ENCODE measurements at places on chromosomes 1 and 21. TPM values are rescaled to one million over a fixed set of nuclear protein-coding genes. Genes with fewer than 3 reads are reported as not detected.

CFHR4 gene
- not detected for polyA plus RNA-seq

AHDC1 gene
- polyA plus RNA-seq, result 66.5 TPM

OR2T35 gene
- polyA plus RNA-seq, result not detected

- DNase-seq, result no peak
Measured at GRCh38 chr1:12407050-12407961, 177.5 kb downstream of the VPS13D start.

DNA sequence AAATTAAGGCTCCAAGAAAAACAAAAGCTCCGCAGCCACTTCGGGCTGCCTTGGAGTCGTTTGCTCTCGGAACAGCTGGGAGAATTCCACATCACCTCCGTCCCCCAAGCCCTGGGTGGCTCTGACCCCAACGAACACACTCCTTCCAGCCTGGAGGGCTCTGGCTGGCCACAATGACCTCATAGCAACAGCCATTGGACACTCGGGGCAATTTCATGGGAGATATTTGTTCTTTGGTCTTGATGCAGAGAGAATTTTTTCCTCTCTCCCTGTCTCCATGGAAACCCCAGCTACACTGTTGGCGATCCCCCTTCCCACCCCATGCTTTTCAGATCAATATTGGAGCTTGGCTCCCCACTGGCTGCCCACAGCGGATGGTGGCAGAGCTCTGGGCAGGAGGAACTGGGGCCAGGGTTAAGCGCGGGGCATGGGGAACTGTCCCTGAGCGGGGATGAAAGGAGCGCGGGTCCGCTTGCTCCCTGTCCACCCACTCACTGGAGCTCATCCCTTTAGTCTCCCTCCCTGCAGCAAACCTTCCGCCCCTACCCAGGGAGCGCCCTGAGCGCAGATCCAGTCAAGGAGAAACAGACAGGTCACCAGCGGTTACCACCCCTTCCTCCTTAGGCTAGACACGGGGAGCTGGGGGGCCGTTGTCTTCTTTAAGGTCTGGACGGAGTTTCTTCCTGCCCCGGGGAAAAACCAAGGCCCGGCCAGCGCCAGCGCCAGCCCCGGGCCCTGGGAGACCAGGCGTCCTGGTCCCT lies 1.2 kb downstream of the WNT4 start:
- DNase-seq, result peak; percentile 36

- no peak for DNase-seq
Measured at GRCh38 chr1:94239796-94240195, 2.4 kb upstream of the ARHGAP29 start.

GRCh38 chr1:161915051-161915503 lies 108.6 kb downstream of the OLFML2B start:
- DNase-seq, result no peak

DNA sequence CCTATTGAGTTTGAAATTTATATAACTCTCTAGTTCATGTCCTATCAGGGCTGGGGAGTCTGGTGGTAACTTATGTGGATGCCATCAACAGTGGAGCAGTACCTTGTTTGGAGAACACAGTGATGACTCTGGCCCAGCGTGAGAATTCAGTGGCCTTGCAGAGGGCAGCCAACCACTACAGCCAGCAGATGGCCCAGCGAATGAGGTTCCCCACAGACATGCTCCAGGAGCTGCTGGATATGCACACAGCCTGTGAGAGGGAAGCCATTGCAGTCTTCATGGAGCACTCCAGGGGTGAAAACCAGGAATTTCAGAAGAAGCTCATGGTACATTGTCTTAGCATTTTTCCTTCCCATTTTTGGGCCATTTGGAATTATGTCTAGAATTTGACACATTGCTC lies 32.0 kb upstream of the GBP6 start:
- no peak for DNase-seq

- no peak for DNase-seq
Measured at GRCh38 chr1:10888291-10888690, 91.8 kb upstream of the CASZ1 start.

GRCh38 chr1:91781901-91782622 lies 103.9 kb downstream of the TGFBR3 start:
- no peak for DNase-seq

DNA sequence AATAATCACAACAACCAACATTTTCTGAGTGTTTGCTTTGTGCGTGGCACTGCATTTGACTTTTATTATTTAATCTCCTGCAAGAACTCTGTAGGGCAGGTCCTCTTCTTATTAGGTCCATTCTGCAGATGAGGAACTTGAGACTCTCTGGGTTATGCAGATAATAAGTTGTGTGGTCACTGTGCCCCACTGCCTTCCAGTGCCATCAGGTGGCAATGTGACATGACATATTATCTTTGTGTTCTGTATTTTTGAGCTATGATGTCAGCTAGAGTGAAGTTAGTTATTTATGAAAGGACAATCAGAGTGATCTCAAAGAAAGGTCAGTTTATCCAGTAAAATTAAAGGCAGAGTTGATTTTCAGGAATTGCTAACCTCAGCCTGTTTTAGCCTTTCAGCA lies 196.0 kb downstream of the FMN2 start:
- no peak for DNase-seq

GRCh38 chr1:82015444-82015843 lies 214.7 kb downstream of the ADGRL2 start:
- DNase-seq, result no peak

GRCh38 chr1:111735858-111736544 lies 3.2 kb downstream of the INKA2 start:
- peak; percentile 62 for DNase-seq
